ENCODE measurements at places on chromosomes 2 and 18.

- DNase-seq: no peak
These were observed 63.6 kb downstream of the TRABD2A start for GRCh38 chr2:84817239-84817655.

DNA sequence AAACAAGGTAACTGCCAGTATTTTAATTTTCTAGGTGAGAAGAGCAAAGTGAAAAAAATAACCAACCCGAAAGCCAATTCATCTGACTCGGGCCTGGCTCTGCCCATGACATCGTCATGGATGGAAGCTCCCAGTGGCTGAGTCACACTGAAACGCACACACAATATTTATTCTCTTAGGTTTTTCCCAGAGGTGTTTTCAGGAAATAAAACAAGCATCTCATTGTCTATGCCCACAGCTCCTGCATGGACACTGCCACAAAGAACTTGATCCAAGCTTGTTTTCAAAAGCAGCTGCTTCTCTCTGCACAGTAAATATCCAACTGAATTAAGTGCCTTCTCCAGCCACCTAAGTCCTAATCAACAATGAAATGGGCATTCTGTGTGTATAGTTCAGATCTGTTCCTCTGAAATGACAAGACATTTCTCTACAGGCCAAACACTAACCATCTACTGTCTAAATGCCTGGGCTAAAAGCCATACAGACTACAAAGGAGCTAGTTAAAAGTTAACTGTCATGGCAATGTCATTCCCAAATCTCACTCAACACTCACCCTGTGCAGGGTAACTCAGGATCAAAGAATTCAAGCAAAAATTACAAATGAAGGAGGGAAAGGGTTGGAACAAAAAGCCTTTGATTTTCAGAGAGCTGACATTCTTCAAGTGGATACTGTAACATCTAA is 62.9 kb downstream of the RPL31 start:
- DNase-seq: no peak

- DNase-seq: no peak
These were observed 43.6 kb downstream of the MAP3K20 start for GRCh38 chr2:173119069-173119807.

- DNase-seq: no peak
These were observed 58.8 kb downstream of the RNF144A start for GRCh38 chr2:6975988-6976387.

GRCh38 chr2:239880396-239880795 is 144.7 kb downstream of the NDUFA10 start:
- no peak for DNase-seq

GRCh38 chr18:55857956-55858355 is 270.0 kb upstream of the TCF4 start:
- no peak for DNase-seq

DNA sequence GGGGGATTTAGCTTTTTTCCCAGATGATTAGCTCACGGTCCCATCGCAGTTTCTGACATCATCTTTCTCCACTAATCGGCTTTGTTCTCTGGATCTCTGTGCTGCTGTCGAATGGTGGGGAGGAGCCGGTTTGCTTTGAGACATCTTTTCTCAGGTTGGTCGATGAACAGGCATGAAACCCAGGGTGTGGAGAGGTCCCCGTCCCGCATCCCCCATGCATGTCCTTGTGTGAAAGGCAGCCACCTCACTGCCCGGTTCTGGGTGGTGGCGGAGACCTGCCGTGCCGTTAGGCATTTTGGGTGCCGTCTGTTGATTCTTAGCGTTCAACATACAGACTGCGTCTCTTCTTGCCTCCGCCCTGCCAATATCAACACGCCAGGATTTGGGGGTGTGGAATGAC is 57.8 kb downstream of the CTDP1 start:
- no peak for DNase-seq

DNA sequence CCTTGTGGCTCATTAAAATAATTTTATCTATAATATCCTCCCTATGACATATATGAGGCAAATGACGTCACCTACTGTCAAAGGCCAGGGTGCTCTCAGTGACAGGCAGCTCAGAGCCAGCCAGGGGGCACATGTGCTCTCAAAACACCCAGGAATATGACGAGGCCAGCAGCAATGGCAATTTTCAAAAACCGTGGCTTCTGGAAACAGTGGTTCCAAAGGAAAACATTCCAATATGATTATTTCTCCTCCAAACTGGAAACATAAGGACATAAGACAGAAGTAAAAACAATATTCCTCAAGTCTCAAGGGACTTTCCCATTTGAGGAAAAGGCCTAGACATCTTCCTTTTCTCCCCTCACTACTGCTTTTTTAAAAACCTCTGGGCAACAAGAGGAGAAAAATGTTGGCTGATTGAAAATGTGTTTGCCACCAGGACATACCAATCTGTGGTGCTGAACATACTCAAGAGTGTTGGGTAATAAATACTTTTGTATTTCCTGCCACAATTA is 40.8 kb downstream of the RNF152 start:
- no peak for DNase-seq

Measured in stimulated activated effector memory CD8-positive, alpha-beta T cell treated with anti-CD3 and anti-CD28 coated beads, Interleukin-12 subunit alpha, Interleukin-12 subunit beta, amount 100 ng/mL, for 72 hours (primary cell).